NCI-H82 (cell line): ENCODE measurements at places on chromosomes 11 and 22.

DNA sequence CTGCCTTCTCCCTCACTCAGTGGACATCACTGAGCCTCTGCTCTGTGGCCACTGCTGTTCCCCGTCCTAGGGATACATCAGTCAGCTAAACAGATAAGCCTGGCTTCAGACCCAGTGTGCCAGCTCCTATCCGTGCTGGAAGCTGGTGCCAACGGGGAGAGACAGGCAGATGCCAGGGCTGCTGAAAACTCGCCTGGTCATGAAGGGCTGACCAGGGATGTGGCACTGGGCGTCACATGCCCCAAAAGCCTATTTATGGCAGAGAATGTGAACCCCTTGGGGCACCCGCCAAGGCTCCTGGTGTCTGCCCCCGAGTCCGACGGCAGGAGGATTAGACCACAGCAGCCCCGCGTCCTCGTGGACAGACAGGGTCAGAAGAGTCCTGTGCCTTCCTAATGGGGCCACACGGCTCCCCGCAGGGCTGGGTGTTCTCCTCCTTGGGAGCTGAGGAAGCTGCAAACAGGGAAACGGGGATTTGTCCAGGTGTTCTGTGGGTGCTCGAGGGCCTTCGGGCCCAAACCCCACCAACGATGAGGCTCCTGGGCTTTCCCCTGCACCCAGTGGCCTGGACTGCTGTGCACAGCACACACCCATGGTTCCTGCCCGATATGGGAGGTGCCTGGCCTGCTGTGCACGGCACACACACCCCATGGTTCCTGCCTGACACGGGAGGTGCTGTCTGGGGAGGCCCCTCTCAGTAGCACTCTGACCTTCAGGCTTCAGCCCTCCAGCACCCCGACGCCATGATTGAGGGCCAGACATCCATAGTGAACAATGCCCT, 19.9 kb downstream of the ANO1 start:
- DNase-seq: no peak

- DNase-seq: no peak
These were observed 2.0 kb downstream of the PACS1 start for GRCh38 chr11:66072081-66072480.

- DNase-seq: peak; percentile 85
These were observed 11.9 kb upstream of the MDK start for GRCh38 chr11:46369458-46370152.

DNA sequence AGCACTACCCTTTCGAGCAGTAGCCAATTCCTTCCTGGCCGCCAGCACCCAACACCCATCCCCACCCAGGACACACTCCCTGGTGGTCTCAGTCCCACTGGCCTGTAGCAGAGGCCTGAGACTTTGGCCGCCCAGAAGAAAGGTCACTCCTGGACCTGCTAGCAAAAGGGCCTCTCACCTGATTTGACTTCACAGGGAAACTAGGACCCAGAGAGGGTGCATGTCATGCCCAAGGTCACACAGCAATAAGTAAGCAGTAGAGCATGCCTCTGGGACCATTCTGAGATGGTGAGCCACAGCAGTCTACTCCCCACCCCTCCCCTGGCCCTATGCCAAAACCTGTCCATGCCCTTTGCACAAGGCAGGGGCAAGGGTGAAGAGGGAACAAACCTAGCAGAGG, 7.3 kb downstream of the ARRB1 start:
- peak; percentile 10 for DNase-seq

GRCh38 chr11:75477614-75477935, 44.6 kb upstream of the KLHL35 start:
- no peak for DNase-seq

DNA sequence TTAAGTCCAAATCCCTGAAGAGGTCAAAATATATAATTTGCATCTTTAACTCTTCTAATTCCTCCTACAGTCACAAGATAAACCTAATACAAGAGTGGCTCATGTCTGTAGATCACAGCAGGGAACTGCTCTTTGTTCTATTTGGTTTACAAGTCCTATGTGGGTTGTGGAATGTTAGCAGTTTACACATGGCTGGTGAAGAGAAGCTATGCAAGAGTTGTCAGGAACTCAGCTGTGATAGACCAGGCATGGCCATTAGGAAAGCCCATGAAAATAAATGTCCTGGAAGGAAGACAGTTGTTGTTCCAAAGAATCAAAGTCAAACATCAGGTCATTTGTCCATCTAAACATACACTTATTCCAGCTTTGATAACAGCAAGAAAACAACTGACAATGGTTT, 312.4 kb upstream of the PITPNB start:
- no peak for DNase-seq

GRCh38 chr11:19281041-19281440, 40.3 kb upstream of the E2F8 start:
- DNase-seq: peak; percentile 31

GRCh38 chr22:26597026-26597425, 7.1 kb upstream of the TPST2 start:
- no peak for DNase-seq

GRCh38 chr11:65133724-65134123, 595 bp downstream of the SYVN1 start:
- DNase-seq: no peak

GRCh38 chr22:28222052-28222451, 303.0 kb upstream of the PITPNB start:
- no peak for DNase-seq

DNA sequence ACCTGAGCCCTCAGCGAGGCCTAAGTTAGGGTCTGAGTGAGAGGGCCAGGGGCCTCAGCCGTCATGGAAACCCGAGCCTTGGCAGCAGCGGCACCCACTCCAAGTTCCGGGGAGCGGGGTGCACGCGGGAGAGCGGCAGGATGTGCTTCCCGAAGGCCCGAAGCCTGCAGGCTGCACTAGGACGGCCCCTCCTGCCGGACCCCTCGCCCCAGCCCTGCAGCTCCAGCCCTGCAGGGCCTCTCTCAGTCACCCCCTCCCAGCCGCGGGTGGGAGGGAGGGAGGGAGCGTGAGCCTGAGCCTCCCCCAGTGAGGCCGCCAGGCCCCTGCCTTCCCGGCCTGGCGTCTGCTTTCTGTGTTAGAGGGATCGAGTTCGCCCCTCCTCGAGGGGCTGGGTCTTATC, 22.6 kb downstream of the MRPL23 start:
- DNase-seq: no peak
